ENCODE measurements at places on chromosomes 16 and 17.
A peak's percentile ranks its signal among the peaks of the same experiment; 100 is the strongest.

DNA sequence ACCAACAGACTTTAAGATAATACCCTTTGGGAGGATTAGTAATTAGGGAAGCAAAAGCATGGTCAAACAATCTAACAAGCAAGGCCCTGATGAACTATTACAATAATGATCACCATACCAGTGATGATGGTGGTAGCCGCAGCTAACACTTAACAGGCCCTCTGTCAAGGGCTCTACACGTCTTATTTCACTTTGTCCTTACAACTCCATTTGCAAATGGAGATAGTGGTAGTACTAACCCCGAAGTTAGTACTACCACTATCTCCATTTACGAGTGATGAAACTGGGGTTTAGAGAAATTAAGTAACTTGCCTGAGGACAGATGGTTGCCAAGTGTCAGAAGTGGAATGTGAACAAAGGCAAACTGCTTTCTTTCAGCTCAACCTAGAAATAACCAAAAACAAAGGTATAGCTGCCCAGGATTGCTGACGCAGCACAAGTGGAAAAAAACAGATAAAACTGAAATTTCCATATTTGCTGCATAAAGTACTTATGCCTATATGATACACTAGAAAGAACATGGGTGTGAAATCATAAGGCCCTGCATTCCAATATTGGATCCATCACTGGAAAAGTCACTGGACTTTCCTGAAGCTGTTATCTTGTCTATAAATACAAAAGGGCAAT lies 24.6 kb downstream of the CEP112 start:
- DNase-seq: no peak

DNA sequence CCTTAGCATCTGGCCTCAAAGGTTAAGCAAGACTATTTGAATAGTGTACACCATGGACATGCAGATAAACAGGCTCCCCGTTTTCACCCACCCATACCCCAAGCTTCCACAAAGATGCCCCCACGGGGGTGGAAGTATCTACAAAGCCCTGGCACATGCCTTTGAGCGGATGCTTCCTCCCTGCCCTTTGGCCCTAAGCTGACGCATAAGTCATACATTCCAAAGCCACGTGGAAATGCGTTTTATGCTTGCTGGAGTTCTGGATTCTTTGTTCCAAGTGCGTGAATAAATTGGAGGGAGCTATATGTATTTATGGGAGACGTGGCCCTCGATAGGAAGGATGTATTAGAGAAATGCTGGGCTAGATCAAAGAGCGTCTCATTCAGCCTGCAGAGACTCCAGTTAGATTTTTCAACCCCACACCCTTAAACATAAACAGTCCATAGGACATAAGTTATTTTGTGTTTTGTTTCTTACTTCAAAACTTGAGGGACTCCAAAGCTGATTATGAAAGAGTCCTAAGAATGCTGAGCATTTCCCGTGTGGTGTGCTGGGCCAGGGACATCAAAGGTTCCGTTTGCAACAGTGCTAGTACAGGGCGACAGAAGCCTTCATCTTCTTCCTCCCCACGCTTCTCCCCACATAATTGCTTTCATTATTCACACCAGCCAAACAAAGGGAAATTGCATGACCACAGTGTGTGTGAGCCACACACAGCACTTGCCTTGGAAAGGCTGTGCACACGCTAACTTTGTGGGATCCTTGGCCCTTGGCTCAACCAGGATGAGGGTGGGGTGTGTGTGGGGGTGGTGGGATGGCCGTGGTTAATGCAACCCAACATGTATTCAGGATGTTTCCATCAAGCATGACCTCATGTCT lies 73.6 kb downstream of the WIPI1 start:
- no peak for DNase-seq

DNA sequence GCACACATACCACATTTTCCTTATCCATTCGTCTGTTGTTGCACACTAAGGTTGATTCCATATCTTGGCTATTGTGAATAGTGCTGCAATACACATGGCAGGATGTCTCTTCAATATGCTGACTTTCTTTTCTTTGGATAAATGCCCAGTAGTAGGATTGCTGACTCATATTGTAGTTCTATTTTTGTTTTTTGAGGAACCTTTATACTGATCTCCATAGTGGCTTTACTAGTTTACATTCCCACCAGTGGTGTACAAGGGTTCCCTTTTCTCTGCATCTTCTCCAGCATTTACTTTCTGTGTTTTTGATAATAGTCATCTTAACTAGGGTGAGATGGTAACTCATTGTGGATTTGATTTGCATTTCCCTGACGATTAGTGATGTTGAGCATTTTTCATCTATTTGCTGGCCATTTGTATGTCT lies 118.1 kb downstream of the STXBP4 start:
- DNase-seq: no peak

GRCh38 chr17:51645056-51645455 lies 384.7 kb downstream of the UTP18 start:
- DNase-seq: no peak

- DNase-seq: no peak
These were observed 25.5 kb downstream of the STH start for GRCh38 chr17:46024590-46024989.

GRCh38 chr17:58336456-58337209 lies 8.0 kb upstream of the TSPOAP1 start:
- no peak for DNase-seq

DNA sequence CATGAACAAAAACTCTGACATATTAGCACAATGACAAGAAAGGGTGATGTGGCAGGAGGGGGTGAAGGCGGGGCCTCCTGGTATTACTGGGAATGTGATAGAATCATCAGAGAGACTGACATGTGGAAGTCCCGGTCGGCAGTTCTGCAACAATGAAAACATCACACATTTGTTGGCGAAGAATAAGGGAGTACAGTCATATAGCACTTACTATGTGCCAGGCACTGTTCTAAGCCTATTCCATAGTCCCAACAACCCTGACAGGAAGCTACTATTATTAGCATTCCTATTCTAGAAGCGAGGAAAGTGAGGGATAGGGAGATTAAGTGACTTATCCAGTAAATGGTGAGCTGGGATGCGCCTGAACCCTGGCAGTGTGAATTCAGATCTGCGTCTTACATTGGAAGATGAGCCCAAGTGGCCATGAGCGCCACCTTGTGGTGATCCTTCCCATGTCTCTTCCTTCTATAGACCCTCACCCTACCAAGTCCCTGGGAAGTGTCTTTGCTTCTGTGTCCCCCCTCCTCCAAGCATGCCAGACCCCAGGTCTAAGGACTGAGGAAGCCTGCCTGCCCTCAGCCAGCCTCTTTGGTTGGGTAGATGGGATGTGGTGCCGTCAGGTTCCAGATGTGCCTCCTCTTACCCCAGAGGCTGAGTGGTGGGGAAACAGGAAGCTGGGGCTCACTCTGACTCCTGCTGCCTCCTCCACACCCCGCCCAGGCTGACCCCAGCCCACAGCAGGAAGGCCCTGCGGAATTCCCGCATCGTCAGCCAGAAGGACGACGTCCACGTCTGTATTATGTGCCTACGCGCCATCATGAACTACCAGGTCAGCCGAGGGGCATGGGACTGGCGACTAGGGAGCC lies 14.0 kb downstream of the FMNL1 start:
- DNase-seq: peak; percentile 79

DNA sequence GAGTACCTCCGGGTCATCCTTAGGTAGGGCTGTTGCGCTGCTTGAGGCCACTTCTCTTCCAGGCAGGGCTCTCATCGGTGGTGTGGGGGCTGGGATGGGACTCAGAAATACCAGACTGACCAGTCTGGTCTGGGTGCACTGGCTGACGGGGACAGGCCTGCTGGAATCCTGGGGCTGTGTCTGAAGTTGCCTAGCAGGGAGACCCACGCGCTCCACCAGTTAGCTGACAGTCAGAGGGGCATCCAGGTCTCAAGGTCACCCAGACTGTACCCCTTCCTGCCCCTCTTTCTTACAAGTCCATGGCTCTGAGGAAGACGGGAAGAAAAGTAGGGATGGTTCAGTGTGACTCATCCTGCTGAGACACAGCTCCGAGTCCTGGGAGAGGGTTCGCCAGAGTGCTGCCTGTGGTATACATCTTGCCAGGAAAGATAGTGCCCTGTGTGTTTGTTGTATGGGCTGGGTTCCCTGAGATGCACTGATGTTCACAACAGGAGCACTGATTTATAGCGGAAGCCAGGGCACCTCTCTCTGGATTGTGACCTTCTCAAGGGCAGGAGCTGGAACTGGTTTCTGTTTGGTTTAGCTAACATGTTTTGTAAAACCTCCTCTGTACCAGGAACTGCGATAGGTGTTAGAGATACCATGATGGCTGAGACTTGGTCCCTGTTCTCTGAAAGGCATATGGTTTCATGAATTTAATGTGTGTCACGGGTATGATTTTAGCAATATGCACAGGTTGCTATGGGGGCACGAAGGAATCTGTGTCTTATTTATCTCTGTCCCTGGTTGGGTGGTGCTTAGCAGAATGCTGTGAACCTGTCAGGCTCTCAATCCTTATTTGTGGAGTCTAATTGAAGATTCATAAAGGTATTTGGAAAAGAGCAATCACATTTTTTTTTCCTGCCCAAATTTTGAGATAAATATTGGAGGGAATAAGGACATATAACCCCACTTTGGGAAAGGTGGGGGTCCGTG lies 97.5 kb downstream of the OR1D5 start:
- DNase-seq: no peak

DNA sequence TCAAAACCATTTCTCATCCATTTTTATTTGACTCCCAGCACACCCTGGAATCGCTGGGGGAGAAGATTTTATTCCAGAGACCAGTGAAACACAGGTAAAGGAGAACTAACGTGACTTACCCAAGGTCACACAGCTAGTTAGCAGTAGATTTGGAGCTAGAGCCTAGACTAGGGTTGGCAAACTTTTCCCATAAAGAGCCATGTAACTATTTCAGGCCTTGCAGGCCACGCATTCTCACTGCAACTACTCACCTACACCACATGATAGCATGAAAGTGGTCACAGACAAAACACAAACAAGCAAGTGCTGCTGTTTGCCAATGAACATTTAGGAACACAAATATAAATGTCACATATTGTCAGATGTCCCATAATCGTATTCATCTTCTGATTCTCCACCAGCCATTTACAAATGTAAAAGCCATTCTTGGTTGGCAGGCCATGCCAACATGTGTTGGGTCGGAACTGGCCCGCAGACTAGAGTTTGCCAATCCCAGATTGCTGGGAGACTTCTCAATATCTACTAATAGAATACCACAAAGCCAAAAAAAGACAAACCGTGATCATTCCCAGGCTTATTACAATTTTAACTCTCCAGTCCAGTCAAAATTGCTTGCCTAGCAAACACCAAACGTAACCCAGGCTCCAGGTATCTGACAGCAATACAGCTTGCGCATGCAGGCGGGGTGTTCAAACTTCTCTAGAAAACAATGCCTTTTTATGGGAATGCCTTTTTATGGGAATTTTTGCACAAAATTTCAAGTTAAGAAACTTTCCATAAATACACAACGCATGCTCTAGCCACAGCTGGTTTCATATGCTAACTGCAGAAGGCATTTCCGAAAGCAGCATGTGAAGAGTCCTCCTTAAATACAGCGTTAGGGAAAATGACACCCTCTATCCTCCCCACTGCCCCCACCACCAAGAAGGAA lies 20.9 kb downstream of the ZFHX3 start:
- DNase-seq: no peak

DNA sequence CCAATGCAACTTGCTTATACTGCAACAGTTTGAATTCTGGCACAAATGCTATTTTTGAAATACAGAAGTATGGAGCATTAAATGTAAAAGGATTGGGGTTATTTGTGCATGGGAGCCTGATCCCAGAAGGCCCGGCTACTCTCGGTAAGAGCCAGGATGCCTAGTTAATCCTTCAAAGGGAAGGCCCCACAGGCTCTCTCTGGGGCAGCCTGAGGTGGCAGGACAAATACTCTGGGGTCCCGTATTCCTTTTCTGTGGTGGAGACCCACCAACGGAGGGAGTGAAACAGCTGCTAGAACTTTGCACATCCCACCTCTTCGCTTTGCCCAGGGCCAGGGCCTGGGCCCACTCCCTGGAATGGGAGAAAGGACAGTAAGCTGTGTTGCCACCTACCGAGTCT lies 30.4 kb downstream of the ERN1 start:
- peak; percentile 67 for DNase-seq

DNA sequence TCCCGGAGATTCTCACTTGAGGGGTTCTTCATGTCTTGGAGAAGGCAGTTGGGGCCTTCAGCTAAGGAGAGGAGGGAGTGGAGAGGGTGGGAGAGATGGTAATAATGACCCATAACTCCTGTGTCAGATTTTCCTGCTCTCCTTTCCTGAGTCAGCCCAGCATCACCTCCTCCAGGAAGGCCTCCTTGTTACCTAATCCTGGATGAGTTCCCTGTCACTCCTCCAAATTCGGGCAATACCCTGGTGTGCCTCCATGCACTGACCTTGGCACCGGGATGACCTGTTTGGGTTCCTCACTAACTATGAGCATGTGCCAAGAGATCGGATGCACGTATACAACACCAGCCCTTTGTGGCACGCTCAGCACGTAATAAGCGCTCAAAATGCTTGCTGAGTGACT lies 38.8 kb downstream of the SDK2 start:
- no peak for DNase-seq

DNA sequence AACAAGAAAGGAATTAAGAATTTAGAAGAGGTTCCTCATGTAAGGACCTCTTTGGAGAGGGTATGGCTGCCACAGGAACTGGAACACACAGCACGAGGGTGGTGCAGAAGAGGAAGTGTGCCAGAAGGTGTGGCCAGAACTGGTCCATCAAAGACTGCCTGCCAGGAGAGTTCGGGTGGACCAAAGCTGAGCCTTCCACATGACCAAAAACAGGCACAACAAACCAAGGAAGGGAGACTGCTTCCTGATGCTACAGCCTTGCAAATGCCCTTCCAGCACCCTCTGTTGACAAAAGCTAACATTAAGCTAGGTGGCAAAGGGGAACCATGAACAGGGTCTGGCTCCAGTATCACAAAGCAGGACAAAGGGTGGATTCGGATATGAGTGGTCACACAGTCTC lies 125.8 kb upstream of the TMEM97 start:
- DNase-seq: no peak

- peak; percentile 100 for DNase-seq
These were observed 797 bp downstream of the PRCD start for GRCh38 chr17:76540381-76541300.

DNA sequence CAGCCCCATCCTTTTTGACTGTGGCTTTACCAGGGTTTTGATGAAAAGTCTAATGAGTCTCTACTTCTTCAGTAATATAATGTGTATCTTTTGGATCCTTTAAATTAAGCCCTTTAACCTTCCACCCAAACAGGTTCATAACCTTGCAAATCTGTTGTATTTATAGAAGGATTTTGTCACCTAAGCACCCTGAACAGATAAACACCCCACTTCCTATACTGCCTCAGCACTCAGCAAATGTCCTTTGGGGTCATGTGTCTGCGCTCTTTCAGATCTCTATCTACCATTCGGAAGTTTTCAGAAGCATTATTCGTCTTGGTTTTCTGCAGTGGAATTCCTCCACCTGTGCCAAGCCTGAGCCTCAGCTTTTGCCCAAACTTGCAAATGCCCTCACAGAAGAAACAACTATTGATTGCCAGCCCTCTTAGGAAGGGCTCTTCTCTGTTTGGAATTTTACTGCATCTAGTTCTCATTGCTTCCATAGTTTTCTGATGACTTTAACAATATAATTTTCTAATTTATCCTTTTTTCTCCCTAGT lies 214.8 kb upstream of the KCNJ16 start:
- DNase-seq: no peak
